Islet precursor cell (in vitro differentiated cells): ENCODE measurements at places on chromosomes 16 and 17.

- DNase-seq = no peak
Observed at GRCh38 chr17:8496081-8496480, 60.4 kb downstream of the NDEL1 start.

- no peak for DNase-seq
Observed at GRCh38 chr16:72921106-72921505, 126.8 kb downstream of the ZFHX3 start.

DNA sequence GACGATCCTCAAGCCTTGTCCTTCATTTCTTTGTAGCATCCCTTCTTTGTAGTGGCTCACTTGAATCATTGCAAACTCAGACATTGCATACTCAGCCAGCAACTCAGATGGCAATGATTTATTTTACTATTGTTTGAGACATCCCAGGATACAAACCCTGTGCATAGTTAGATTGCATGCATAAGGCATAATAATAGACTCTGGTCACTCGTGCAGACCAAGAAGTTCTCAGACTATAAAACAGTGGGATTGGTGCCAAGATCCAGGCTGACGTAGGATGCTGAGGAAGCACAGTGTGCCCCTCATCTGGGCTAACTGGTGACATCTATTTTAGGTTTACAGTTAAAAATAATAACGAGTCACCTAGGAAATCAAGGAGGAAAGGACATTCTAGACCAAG lies 142.3 kb downstream of the PMP22 start:
- no peak for DNase-seq

GRCh38 chr16:77888871-77889270 lies 100.5 kb downstream of the VAT1L start:
- no peak for DNase-seq

- DNase-seq = peak; percentile 46
Observed at GRCh38 chr16:1906055-1906845, 12.0 kb downstream of the HS3ST6 start.
